ENCODE measurements at places on chromosomes 3 and 15. TPM values are rescaled to one million over a fixed set of nuclear protein-coding genes. Genes with fewer than 3 reads are reported as not detected.

GRAMD1C gene
- 0.76 TPM for total RNA-seq

STRIT1 gene
- total RNA-seq, result not detected

FBLN2 gene
- 15.3 TPM for total RNA-seq

GNAT1 gene
- total RNA-seq, result 0.05 TPM

RAD51 gene
- 12.3 TPM for total RNA-seq

THSD4 gene
- total RNA-seq, result 2.2 TPM

SECISBP2L gene
- total RNA-seq, result 16.7 TPM

ELP6 gene
- total RNA-seq, result 43.5 TPM

PROK2 gene
- total RNA-seq, result 0.14 TPM

APEH gene
- total RNA-seq, result 90.5 TPM
